ENCODE measurements at places on chromosomes 11 and 22.

- DNase-seq: no peak
These were observed 119.0 kb downstream of the CSTPP1 start for GRCh38 chr11:47055534-47055933.

- no peak for DNase-seq
These were observed 106.3 kb upstream of the TEAD1 start for GRCh38 chr11:12567746-12568460.

GRCh38 chr22:31800065-31800464, 46.2 kb downstream of the DEPDC5 start:
- no peak for DNase-seq

DNA sequence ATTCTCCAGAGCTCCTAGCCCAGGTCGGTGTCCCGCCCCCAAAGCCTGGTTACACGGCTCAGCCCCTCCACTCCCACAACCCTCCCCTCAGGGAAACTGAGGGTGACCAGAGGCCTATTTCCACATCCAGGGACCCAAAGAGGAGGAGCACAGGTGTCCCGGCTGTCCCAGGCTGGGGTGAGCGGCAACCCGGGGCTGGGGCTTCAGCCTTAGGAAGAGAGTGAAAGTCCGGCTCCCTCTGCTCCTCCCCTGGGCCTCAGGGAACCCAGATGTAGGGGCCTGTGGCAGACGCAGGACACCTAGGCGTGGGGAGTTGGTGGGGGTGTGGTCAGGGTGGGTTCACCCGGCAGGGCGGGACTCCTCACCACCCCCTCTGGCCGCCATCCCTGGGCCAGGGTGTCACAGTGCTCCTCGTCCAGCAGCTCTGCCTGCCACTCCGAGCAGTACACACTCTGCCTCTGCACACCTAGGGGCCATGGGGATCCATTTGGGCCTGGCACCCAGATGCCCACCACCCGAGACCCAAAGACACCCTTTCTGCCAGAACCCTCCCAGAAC, 63.1 kb downstream of the ARFGAP3 start:
- DNase-seq: no peak

- DNase-seq: no peak
These were observed 16.2 kb downstream of the GRAMD4 start for GRCh38 chr22:46636221-46637002.

DNA sequence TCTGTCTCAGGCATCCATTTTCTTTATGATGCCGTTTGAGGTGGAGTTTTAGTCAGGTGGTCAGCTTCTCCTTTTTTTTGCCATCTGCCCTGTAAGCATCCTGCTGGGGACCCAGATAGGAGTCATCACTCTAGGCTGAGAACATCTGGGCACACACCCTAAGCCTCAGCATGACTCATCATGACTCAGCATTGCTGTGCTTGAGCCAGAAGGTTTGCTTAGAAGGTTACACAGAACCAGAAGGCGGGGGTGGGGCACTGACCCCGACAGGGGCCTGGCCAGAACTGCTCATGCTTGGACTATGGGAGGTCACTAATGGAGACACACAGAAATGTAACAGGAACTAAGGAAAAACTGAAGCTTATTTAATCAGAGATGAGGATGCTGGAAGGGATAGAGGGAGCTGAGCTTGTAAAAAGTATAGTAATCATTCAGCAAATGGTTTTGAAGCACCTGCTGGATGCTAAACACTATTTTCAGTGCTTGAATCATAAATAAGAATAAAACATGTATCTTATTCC, 10.9 kb upstream of the HBE1 start:
- peak; percentile 71 for DNase-seq

GRCh38 chr11:42528911-42529310, 782.9 kb upstream of the API5 start:
- no peak for DNase-seq

GRCh38 chr11:126746443-126746842, 254.1 kb downstream of the KIRREL3 start:
- no peak for DNase-seq

GRCh38 chr22:41009222-41009948, 58.2 kb downstream of the RBX1 start:
- peak; percentile 79 for DNase-seq

GRCh38 chr11:123206791-123207434, 11.9 kb upstream of the CLMP start:
- DNase-seq: no peak

DNA sequence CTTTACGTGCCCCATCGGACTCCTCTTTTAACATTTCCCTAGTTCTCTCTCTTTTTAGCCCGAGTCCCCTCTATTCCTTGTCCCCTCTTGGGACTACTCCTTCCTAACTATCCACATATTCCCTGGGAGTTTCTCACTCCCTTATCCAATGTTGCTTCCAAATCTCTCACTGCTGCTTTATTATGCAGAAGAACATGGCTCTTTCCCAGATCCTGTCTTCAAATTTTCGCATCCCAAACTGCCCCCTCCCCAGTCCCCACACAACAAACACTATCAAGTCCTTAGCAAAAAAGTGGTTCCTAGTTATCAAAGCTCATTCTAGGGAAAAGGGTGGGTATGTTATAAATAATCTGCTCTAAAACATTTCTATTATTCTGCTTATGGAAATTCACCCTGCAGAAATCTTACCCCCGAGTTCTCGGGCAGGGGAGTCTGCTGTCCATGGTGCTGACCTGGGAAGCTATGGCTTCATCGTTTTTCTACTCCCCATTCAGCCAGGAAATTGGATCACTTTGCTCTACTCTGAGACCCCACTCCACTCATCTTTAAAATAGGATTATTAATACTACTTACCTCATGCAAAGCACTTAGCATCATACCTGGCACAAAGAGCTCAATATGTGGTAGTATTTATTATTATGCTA, 393.5 kb downstream of the BUD13 start:
- DNase-seq: no peak

DNA sequence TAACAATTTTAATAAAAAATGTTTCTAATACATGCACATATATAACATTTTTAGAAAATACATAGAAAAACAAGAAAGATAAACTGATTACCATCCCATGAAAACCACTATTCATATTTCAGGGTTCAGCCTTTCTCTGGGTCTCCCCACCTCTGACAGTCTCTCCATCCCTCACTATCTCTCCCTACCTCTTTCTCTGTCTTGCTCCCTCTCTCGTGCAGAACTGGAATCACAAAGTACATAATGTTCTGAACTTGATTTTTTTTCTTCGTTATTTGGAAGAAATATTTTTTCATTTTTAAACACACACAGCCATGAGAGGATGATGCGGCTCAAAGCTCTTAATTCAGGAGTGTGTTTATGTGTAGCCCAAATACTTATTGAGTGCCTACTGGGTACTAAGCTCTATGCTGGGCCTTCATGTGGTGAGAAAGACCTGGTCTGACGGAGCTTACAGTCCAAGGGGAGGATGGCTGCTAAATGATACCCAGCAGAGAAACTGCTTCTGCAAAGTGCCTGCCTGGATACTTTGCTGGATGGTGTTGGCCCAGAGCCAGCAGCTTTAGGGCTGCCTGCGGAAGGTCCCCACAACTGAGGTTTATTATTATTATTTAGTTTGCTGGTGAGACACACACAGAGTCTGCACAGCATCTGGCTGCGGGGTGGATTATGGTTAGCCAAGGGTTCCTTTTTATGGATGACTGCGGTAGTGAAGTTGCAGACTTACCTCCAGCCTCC, 42.6 kb downstream of the SC5D start:
- DNase-seq: no peak

DNA sequence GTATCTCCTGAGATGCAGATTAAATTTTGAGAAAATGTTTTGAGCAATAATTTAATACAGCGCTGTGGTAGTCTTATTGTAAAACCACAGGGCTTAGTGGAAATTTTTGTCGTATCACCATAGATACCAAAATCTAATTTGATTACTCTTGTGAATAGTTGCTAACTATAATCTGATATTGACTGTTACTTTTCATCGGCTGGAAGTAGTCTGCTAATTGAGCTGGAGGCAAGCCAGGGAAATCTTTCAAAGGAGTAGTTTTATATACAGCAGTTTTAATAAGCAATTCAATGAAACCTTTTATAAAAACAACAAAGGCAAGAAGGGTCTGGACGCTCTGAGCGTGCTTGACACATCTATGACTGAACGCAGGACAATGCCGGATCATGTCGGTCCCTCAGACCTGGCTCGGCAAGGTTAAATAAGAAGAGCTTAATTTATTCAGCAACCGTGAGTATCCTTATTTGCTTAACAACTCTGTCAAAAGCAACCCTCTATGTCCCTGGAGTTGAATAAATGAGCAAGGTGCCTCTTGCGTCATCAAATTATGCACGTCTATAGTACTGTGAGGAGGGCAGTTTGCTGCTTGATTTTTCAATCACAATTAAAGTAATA, 121.2 kb downstream of the NCAM1 start:
- DNase-seq: no peak

DNA sequence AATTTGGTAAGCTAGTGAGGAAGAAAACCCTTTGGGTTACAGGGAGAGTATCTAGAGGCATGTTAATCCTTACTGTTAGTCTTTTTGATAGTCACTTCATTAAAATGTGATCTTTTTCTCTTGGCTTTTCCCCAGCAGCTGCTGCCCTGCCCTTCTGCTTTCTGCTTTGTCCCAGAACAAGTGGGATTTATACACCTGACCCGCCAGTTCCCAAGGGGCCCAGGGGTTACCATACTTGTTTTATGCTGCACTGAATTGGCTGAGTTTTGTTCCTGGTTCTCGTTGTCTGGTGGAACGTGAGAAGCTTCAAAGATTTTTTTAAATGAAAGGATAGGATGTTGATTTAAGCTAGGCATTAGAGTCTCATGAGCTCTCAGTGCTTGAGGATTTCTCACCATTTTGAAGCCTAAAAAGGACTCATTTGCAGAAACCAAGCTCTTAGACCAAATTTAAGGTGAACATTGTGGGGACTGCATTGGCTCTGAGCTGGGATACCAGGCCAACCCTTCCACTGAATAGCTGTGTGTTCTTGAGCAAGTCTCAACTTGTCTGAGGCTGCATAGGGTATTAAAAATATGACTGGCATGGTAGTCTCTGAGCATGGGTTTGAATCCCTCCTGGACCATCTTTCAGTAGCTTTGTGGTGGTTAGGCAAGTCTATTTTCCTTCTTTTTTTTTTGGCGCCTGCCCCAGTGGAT, 6.6 kb downstream of the LIMK2 start:
- DNase-seq: no peak

GRCh38 chr11:78767027-78767932, 192.6 kb upstream of the NARS2 start:
- no peak for DNase-seq

DNA sequence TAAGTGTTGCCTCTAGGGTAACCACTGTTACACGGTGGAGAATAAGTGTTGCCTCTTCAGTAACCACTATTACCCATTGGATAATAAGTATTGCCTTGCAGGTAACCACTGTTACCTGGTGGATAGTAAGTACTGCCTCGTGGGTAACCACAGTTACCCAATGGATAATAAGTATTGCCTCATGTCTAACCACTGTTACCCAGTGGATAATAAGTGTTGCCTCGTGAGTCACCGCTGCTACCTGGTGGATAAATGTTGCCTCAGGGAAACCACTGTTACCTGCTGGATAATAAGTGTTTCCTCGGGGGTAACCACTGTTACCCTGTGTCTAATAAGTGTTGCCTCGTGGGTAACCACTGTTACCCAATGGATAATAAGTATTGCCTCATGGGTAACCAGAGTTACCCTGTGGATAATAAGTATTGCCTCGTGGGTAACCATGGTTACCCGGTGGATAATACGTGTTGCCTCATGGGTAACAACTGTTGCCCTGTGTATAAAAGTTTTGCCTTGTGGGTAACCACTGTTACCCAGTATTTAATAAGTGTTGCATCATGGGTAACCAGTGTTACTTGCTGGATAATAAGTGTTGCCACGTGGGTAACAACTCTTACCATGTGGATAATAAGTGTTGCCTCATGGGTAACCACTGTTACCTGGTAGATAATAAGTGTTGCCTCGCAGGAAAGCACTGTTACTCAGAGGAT, 12.3 kb upstream of the NXPE4 start:
- no peak for DNase-seq

- no peak for DNase-seq
These were observed 56.4 kb downstream of the NECTIN1 start for GRCh38 chr11:119672597-119672996.

DNA sequence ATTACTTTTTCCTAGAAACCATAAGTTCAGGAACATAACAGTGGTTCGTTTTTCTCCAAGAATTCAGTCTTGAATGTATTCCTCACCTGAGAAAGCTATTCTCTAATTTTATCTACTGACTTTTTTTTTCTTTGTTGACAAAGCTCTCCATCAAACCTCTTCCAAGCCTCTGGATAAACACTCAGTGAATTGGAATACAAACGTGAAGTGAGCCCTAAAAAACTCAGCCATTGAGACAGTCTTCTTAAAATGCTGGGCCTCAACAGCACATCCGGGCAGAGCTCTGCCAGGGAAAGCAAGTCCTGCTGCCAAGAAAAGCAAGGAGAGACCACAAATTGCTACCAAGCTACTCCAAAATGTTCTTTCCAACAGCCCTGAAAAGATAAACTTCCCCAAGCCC, 7.7 kb upstream of the SLC1A2 start:
- no peak for DNase-seq

- peak; percentile 26 for DNase-seq
These were observed 252.7 kb downstream of the TMEM135 start for GRCh38 chr11:87290304-87290922.

GRCh38 chr11:32341620-32342613, 93.4 kb downstream of the WT1 start:
- no peak for DNase-seq

DNA sequence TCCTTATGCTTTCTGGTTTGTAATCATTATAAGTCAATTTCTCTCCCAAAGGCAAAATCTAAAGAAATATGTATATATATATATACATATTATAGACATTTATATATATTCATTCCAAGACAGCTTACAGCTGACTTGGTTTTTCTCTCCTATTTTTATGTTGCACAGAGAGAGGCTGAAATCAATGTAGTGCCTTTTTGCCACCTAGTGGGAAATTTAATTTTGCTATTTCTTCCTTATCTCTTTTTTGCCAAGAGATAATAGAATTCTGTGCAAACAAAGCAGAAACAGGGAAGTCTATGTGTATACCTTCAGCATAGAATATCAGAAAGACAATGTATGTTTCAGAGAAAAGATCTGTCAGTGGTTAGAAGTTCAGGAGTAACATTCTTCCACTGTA, 186.0 kb upstream of the ANO5 start:
- no peak for DNase-seq

- no peak for DNase-seq
These were observed 17.8 kb upstream of the DGCR8 start for GRCh38 chr22:20062043-20062765.

DNA sequence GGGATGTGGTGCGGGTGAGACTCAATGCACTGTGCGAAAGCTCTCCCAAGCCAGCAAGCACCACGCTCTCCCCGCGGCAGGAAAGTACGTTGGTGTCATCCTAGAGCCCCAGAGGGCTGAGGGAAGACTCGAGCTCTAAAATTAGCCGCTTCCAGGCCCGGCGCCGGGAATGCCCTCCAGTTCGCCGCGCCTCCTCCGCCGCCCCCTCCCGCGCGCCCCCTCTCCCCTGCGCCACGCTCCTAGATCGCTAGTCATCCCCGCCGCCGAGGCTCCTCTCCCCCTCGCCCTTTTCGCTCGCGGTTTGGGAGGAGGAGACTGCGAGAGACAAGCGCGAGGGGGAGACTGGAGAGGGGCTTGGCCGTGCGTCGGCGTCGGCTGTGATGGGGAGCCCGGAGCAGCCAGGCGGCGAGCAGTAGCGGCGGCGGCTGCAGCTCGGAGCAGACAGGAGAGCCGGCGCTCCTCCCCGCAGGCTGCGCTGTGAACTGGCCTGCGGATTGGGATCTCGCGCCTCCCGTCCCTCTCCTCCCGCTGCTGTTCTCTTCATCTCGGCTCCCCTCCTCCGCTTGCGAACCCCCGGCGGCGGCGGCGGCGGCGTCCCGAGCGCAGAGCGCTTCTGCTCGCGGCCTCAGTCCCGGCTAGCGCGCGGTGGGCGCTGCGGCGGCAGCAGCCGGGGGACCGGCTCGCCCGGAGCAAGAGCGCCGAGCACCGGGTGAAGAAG, at the start of gene FAT3:
Gene FAT3, plus strand, starts transcription at position 412 of the 718 bp plus-strand sequence. CDS start 127,295 bp downstream, outside the sequence.
- DNase-seq: no peak

- no peak for DNase-seq
These were observed 63.2 kb upstream of the RRAS2 start for GRCh38 chr11:14422052-14422813.
